ENCODE measurements at places on chromosomes 12 and 14. TPM values are rescaled to one million over a fixed set of nuclear protein-coding genes. Genes with fewer than 3 reads are reported as not detected.

DNA sequence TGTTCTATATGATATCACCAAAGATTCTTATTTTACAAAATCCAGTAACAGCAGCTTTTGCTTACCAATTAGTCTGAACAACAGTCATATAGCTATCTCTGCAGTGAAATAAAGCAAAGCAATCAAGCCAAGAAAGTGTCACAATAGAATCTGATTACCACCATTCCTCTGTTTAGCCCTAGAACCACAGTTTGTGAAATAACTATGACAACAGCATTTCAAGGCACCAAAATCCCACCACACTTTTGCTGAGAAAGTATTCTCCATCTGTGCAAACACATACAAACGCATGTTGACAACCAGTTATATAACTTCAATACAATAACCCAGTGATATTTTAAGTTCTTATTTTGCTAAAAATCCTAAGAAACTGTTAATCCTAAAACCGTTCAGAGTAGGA is 7.4 kb downstream of the PPP1R13B start:
- DNase-seq, result no peak

DNA sequence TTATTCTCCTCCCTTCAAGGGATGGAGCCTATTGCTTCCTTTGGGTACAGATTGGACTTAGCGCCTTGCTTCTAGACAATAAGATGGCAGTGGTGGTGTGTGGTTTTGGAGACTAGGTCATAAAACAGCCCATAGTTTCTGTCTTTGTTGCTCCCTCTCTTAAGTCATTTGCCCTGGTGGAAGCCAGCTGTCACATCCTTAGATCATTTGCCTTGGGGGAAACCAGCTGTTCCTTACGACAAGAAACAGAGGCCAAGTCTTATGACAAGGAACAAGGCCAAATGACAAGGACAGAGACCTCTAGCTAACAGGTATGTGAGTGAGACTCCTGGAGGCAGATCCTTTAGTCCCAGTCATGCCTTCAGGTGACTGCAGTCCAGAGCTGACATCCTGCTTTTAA is 9.2 kb upstream of the PALS1 start:
- DNase-seq, result no peak

- no peak for DNase-seq
Measured at GRCh38 chr12:69984241-69984640, 159.2 kb downstream of the MYRFL start.

Gene KRT71
- not detected for total RNA-seq

Gene ADAM21
- 0.35 TPM for total RNA-seq

Gene TMX1
- 8.9 TPM for total RNA-seq

- DNase-seq, result no peak
Measured at GRCh38 chr12:110351119-110351518, 52.4 kb downstream of the ANAPC7 start.

- DNase-seq, result no peak
Measured at GRCh38 chr12:97556302-97556779, 93.7 kb downstream of the RMST start.

- DNase-seq, result no peak
Measured at GRCh38 chr12:10405294-10405693, 4.3 kb downstream of the KLRC4 start.

Gene MAGOHB
- 6.2 TPM for total RNA-seq

DNA sequence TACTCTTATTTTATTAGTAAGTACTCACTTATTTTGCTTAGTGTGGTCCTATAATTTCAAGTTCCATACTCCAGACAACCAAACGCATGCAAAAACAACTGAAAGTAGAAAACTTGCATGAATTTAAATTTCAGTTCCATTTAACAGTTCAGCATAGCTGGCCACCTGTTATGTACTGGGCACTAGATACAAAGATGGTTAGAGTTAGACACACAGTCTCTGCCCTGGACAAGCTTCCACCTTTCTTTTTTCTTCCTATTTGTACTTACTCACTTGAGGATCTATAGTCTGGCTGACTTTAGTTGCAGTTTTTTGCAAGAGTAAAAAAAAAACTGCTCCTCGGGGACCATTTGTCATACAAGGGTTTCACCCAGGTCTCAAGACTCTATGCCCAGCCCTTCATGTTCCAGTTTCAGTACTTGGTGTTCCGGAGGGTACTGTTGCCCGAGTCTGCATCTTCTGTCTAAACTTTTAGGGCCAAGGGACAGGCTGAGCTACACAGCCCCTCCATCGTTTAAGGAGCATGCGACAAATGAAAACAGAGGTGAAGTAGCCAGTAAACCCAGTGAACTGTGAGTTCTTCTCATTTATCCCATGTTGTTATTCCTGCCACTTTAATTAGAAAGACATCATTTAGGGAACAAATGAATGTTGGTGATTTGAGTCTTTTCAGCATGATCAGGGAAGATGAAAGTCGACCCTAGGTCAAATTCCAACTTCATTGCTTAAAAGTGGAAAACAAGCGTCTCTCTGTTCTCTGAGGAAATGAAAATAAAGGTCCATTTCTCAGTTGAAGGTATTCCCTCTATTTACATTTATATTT is 22.3 kb downstream of the RPGRIP1 start:
- no peak for DNase-seq

GRCh38 chr12:68374307-68374982 is 42.3 kb upstream of the MDM1 start:
- DNase-seq, result no peak

Gene SLC2A13
- 14.6 TPM for total RNA-seq

Gene NGB
- total RNA-seq, result not detected

Gene GLS2
- 0.96 TPM for total RNA-seq

- DNase-seq, result no peak
Measured at GRCh38 chr12:100326208-100326607, 30.7 kb upstream of the SLC17A8 start.

- DNase-seq, result no peak
Measured at GRCh38 chr12:115840159-115840558, 437.3 kb downstream of the MED13L start.

DNA sequence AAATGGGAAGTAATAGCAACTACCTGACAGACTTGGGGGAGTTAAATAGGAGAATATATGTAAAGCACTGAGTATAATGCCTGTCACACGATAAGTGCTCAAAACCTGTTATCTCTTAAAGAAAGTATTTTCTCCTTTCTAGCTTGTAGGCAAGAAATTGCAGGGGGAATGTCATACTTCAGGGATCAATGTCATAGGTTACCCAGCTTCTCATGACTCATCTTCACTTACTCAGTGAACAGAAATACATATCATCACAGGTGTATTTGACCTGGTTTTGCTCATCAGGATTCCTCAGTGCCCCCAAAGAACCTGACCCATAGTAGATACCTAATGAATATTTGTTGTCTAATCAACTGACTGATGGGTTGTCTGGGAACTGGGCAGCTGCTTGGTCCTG is 285.0 kb upstream of the ATP2B1 start:
- no peak for DNase-seq

- DNase-seq, result no peak
Measured at GRCh38 chr12:47014474-47014873, 64.9 kb upstream of the PCED1B start.

GRCh38 chr12:2416158-2416557 is 363.4 kb downstream of the CACNA1C start:
- no peak for DNase-seq

Gene AKAP6
- 117 TPM for total RNA-seq

DNA sequence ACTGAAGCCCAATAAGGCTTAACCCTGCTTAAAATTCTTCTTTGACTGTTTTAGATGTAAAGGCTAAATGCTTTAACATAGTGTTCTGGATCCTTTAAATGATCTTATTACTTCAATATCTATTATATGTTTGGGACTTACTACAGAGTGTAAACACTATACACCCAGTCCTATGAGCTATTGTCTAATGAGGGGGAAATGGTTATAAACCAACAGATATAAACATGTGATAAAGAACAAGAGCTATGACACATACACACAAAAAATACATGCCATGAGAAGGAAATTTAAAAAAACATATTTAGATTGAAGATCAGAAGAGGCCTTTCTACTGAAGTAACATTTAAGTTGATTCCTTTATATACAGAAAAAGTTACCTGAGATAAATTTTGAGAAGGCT is 505.1 kb downstream of the FOXG1 start:
- no peak for DNase-seq

DNA sequence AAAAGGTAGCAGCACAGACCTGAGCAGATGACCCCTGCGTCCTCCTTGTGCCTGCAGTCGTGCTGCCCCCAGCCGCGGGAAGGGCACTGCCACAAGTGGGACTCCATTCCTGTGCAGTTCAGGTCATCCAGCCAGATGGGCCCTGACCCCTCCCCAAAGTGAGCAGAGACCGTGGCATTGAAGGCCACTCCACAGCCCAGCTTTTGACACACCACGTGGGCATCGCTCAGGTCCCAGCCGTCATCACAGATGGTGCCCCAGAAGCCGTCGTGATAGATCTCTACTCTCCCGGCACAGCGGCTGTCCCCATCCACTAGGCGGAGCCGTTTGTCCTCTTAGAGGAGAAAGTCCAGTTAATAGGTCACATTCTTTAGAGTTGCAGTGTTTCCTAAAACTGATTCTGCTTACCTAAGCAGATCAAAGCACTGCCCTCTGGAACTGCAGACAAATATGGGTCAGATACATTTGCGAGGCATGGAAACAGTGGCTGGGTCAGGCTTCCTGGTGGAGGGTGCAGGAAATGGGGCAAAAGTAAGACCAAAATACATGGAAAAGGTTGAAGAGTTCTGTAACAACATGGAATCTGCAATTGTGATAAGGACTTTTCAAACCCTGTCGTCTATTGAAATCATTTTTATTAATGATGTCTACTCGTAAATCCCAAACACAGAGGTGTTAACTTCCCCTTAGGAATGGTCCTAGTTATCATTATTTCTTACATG is 69.4 kb downstream of the CD163L1 start:
- no peak for DNase-seq

- no peak for DNase-seq
Measured at GRCh38 chr12:90074086-90074485, 365.4 kb upstream of the ATP2B1 start.

- DNase-seq, result no peak
Measured at GRCh38 chr14:58107947-58108552, 44.0 kb downstream of the ARMH4 start.

Gene AICDA
- total RNA-seq, result not detected

All from right atrium auricular region (tissue), 2 donors.